ENCODE measurements at places on chromosomes 13 and 19.

GRCh38 chr19:29326849-29327840 lies 114.2 kb upstream of the UQCRFS1 start:
- no peak for DNase-seq

- DNase-seq, result no peak
Observed at GRCh38 chr19:33293255-33294057, 8.9 kb downstream of the CEBPA start.

DNA sequence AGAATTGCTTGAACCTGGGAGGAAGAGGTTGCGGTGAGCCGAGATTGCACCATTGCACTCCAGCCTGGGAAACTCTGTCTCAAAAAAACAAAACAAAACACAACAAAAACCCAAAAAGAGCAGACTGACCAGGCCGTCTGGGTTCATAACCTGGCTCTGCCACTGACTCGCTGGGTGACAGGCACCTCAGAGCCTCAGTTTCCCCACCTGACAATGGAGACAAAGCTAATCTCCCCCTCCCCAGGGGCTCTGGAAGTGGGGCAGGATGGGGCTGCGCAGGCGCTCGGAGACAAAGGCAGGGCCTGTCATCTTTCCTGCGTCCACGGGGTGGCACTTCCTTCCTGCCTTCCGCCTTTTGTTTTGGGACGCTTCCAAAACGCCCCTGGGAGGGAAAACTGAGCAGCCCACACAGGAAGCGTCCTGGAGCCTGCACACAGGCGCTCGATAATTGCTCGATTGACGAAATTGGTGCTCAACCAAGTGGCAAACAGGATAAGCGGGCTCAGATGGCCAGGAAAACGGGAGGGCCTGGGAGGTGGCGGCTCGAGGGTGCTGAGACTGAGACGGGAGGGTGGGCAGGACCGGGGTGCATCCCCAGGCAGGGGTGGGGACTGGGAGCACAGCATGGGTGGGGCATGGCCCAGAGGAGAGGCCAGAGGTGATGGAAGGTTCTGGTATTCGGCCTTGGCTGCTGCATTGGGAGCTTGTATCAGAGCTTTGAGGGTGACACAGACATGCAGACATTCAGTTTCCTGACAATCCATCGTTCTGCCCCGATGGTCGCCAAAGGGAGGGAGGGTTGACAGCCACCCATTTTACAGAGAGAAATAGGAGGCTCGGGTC lies 17.8 kb downstream of the SPC24 start:
- no peak for DNase-seq

DNA sequence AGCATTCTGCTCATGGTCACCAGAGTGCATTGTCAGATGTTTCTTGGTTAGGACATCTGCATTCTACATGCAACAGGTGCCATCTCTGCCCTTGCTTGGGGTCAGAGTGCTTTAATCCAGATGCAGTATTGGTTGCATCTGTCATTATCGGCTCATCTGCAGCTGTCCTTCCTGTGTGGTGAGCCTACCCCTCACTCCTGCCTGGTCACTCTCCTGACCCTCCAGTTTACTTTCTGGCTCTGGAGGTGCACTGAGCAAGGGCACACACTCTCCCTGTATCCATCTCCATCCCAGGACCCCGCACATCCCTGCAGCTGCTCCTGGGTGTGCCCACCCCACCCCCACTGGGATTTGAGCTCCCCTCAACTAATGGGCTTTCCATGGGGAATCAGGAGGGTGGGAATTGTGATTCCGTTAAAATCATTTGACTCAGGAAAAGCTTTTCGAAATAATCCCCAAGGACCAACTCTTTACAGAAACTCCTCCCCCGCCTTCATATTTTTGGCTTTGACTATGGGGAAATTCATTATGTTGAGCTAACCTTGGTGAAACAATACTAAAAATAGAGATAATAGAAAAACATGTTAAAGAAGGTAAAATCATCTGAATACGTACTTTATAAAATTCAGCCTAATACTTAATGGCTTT lies 70.2 kb downstream of the COL4A2 start:
- no peak for DNase-seq

- DNase-seq, result no peak
Observed at GRCh38 chr19:32138416-32138815, 207.0 kb upstream of the ZNF507 start.

DNA sequence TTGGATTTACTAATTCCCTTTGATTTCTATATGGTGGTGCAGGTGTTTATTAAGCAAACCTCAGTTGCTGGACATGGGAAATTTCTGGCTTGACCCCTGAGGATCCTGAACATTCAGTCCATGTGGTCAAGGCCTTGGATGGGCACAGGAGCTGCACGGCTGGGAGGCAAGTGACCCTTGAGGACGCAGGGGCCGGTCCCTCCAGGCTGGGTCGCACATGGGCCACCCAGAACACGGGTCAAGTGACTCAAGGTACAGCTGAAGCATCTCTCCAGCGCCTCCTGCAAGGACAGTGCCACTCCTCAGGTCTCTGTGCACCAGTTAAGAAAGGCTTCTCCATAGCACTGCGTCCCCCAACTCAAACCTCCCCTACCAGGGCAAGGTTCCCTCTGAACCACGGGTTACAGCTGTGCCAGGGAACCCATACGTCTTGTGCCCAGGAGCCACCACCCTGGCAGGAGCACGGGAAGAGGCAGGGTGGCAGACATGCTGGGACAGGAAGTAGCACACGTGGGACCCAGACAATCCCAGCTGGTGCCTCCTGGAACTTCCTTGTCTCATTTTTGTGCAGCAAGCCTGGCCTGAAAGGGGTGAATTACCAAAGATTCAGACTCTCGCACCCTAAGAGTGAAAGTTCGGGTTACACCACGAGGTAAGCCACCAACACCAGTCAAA lies 93.1 kb downstream of the SPACA7 start:
- no peak for DNase-seq

DNA sequence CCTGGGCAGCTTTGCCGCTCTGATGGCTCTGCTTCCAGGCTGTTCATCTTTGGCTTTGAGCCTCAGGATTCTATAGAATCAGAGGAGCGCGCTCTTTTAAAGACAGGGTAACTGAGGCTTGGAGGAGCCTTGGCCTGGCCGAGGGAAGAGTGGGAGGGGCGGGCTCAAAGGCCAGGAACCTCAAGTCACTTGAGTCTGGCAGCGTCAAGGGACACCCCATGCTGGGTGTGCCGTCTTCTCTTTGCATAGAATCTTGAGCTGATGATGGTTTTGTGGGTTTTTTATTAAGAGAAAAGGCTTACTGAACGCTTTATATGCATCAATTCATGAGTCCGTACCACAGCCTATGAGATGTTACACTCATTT lies 1.1 kb downstream of the PGLS start:
- DNase-seq, result no peak

DNA sequence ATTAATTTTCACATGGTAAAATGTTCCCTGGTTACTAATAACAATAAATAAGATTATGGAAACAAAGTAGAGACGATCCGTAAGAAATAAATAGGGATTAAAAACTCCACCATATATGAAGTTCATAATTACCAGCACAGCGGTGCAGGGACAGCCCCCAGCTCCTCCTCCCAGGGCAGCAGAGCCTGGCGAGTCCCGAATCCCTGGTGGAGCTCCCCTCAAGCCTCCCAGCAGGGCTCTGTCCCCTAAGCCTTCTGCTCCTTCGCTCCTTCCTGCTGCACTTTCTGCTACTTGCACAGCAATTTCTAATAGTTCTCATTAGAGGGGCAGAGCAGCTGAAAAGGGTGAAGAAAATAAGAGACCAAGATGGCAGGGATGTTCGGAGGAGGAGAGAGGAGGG lies 43.6 kb downstream of the RASA3 start:
- DNase-seq, result no peak

GRCh38 chr19:12484011-12484370 lies 625 bp downstream of the ZNF709 start:
- DNase-seq, result no peak

GRCh38 chr13:101149735-101150384 lies 266.4 kb downstream of the NALCN start:
- DNase-seq, result no peak

GRCh38 chr19:56301155-56301554 lies 13.5 kb downstream of the ZSCAN5A start:
- no peak for DNase-seq

DNA sequence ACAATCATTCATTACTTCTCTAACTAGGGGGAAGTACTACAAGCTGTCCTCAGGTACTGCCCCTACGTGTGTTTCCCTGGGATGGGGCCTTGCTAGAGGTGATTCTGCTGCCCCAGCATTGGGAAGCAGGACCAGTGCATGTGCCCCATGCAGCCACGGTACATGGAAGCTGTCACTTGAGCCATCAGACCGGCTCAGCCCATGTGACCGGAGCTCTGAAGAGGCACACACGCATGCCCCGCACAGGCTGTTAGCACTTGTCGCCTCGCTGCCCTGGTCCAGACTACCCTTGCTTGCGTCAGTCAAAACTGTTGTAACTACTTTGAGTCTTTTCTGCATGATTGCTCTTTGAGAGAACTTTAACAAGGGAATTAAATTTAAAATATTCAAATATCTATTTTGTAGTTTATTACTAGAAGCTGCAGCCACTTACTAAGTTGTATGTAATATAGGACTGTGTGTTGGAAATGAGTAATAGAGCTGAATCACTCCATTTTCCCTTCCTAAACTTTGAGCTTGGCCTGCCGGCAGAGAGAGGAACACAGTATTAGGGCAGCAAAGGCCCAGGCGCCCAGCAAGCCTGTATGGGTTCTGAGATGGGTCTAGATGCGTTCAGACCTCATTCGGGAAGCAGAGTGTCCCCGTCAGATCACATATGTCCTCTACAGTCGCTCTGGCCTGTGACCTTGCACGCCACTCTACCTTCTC lies 42.2 kb downstream of the DHRS12 start:
- DNase-seq, result no peak

- DNase-seq, result no peak
Observed at GRCh38 chr13:77337159-77337558, 10.3 kb upstream of the MYCBP2 start.

- DNase-seq, result no peak
Observed at GRCh38 chr13:29453617-29454011, 141.9 kb downstream of the SLC7A1 start.

All from T-helper 2 cell (primary cell).